ENCODE measurements at places on chromosomes 1 and 21. TPM values are rescaled to one million over a fixed set of nuclear protein-coding genes. Genes with fewer than 3 reads are reported as not detected.

The CXADR gene
- 0.36 TPM for total RNA-seq

The PPFIA4 gene
- total RNA-seq: 8.0 TPM

The TCP10L gene
- 0.72 TPM for total RNA-seq

The OR2M4 gene
- not detected for total RNA-seq

The MPL gene
- total RNA-seq: not detected

The C4BPB gene
- total RNA-seq: not detected

The APOBEC4 gene
- total RNA-seq: under 0.01 TPM

The FAM151A gene
- total RNA-seq: not detected
